CD4-positive, alpha-beta T cell treated with Interferon alpha-2 for 1 hour (primary cell): ENCODE measurements at places on chromosomes 6 and 20.

DNA sequence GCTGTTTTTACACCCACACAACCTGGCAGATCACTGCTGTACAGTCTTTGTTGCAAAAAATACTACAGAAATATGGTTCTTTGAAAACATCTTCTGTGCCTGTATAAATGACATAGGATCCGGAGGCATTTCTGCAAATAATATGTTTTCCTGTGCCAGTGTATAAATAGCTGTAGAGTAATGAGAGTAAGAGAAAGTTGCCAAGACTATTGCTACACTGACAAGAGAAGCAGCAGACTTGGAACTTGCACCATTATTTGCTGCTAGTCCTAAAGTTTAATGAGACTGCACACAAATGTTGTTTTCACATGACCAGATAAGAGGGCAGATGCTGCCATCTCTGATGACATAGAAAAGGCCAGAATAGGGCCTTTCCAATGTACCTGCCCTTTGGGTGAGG is 50.0 kb upstream of the DTNBP1 start:
- DNase-seq, result no peak

GRCh38 chr20:64107736-64108457 is 532 bp upstream of the NPBWR2 start:
- no peak for DNase-seq

DNA sequence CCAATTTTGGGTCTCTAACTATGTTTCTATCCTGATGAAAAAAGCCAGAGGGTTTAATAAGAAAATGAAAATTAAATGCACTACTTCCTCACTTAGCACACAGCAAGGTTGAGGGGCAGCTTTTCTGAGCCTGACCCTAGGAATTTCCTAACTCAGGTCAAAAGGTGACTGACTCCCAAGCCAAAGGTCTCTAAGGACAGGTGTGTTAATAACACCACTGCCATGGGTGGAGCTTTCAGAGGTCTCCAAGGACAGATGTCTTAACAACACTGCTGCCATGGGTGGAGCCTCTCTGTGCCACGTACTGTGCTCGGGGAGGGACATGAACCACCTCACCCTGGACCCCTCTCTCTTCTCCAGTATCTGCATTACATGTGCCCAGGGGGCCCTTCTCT is 339.2 kb downstream of the PRKN start:
- no peak for DNase-seq

- no peak for DNase-seq
These were observed 7.1 kb downstream of the CNPY3 start for GRCh38 chr6:42936398-42936797.

DNA sequence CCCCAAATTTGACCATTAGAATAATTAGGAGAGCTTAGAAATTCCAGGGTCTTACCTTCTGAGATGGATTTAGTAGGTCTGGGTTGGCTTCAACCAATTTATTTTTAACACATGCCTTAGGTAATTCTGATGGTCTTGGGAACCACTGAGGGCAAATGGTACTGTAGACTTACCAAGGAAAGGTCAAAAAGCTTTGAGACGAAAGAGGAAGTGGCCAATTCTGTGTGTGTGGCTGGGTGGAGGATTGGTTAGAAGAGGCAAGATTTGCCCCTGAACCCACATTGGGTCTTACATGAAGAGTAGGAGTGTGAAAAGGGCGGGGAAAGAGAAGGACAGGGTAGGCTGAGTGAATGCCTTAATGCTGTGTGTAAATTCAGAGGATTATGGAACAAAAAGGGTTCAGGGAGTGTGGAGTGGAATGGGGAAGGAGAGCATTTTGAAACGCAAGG is 2.7 kb downstream of the ITCH start:
- peak; percentile 38 for DNase-seq

DNA sequence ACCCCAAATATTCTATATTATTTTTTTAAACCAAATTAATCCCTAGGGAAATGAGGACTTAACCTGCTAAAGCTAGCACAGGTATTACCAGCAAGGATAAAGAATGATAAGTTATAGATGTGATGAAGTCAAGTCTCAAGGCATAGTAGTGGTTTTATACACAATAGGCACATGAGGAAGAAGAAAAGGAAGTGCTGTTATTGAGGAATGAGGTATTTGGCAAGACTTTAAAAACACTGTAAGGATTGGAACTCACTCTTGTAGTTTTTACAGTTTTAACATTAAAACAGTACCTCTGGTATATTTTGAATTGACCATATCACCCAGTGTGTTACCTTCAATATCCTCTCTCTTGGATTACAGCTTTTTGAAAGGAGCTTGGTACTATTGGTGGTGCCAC is 54.6 kb downstream of the PHF3 start:
- DNase-seq, result no peak

DNA sequence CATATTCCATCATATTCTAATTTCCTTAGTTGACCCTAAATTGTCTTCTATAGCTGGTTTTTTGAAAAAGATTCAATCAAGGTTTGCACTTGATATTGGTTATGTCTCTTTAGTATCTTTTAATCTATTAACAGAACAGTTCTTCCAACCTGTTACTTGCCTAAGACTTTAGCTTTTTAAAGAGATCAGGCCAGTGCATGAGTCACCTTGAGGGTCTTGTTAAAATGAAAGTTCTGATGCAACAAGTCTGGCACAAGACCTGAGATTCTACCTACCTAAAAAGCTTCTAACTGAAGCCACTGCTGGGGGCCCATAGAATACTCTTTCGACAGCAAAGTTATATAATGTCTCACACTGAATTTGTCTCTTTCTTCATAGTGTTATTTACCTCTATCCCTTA is 3.2 kb downstream of the USP45 start:
- no peak for DNase-seq

DNA sequence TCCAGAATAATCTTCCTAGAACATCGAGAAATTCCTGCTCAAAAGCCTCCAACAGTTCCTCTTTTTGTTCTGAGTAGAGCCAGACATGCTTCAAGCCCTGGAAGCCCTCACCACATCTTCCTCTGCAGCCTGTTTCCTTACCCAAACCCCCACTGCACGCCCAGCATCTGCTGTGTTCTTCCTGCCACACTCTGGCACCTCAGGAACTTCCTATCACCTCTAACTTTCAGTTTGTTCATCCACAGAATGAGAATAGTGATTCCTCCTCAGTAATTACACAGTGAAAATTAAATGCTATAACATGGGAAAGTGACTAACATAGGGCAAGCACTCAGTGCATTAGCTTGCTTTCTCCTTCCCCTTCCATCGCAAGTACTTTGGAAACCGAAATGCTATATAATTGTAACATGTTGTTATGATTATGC is 26.3 kb downstream of the C6orf89 start:
- peak; percentile 38 for DNase-seq
